ENCODE measurements at places on chromosomes 11 and 22. TPM values are rescaled to one million over a fixed set of nuclear protein-coding genes. Genes with fewer than 3 reads are reported as not detected.

- DNase-seq: no peak
Observed at GRCh38 chr11:57085611-57086010, 96.1 kb upstream of the LRRC55 start.

The C11orf97 gene
- total RNA-seq: not detected

DNA sequence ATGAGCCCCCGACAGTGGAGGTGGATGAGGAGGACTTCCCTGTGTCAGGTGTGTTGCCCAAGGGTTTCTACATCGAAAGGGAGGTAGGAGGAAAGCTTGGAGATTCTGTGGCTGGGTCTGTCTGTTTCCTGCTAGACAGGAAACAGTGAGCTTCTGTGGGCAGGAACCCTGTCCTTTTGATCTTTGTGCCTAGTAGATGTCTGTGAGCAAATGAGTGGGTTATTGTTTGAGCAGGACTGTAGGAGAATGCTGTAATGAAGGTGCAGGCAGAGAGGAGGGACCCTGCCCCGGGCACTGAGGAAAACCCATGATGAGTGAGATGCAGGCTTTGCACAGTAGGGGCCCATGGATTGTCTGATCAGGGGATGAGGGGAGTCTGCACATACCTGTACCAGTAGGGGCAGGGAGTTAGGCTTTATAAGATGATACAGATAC, 14.0 kb downstream of the USP35 start:
- DNase-seq: peak; percentile 52

GRCh38 chr11:66835768-66836405, 7.4 kb upstream of the RCE1 start:
- no peak for DNase-seq

The SCGB1A1 gene
- 11.2 TPM for total RNA-seq

The CHRNA10 gene
- total RNA-seq: 0.18 TPM

The HEPHL1 gene
- total RNA-seq: not detected

DNA sequence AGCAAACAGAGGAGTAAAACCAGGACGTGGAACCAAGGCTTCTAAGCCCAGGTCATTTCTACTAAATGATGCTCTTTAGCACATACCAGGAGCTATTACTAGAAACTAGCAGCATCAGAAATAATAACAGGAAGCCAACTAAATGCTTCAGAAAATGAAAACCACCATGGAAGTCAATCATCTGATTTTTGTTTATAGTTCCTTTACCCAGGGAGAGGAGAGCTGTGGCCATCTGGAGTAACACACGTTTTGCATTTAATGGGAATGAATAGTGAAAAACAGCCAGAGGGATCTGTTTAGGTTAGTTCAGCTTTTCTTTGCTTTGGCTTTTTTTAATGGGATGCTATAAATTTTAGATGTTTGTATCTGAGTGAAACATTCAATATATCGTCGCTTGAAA, 250.7 kb upstream of the ARHGAP20 start:
- no peak for DNase-seq

The ARHGAP8 gene
- total RNA-seq: 8.4 TPM

The TREH gene
- not detected for total RNA-seq

DNA sequence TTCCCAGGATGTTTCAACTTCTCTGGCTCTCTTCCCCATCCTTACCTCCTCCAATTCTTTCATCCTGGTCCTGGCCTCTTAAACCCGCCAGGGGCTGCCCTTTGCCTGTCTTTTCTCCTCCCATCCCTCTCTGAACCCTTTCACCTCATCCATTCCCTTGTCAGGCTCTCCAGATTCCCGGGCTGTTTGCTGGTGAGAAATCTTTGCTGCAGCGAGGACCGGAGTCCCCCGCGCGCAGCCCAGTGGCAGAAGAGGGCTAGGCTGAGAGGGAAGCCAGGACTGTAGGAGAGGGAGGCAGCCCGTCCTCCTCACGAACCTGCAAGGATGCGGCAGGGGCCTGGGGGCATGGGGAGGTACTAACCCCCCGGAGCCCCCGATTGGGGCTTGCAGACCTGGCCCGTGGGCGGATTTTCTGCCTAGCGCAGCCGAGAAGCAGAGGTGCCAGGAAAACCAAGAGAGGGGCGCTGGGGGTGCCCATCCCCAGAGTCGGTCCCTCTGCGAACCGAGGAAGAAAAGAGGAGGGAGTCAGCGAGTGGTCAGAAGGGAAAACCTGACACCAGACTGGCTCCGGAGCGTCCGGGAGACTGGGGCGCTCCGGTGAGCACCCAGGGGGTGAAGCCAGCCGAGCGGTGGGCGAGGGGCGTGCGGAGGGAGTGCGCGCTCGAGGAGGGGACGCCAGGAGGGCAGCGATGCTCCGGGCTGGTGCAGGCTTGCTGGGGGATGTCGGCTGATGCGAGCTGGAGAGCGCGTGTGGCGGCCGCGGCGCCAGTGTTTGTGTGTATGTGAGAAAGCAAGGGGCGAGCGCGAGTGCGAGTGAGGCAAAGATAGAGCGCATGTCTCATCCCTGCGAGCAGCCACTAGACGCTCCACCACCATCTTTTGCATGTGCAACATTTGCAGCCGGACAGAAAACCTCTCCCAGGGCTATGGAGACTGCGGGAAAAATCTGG, at the start of gene GRIA4:
Gene GRIA4 (plus strand): TSS at position 242 of the 950 bp plus-strand sequence. CDS start 925 bp downstream, outside the sequence.
- peak; percentile 75 for DNase-seq

- peak; percentile 66 for DNase-seq
Observed at GRCh38 chr22:38802671-38803121, 8.8 kb upstream of the DNAL4 start.

The OR5P2 gene
- total RNA-seq: not detected

DNA sequence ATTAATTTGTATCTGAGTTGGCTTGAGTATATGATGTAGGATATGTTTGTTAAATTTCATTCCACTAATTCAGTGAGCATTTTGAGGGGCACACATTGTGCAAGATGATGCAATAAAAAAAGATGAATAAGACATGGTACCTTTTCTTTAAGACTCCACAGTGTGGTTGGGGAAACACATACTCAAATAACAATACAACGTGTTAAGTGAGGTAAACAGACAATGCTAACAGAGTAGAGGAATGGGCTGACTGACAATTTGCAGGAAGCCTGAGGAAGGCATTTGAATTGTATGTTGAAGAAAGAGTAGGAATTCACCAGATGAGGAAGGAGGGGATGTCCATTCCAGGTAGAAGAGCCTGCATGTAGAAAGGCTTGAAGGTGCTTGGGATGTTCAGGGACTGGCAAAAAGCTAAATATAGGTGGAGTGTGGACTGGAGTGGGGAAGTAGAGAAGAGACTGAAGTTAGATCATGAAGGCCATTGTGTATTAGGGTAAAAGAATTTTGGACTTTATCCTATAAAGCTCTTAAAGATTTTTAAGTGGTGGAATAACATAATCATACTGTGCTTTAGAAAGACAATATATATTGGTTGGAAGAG, 6.8 kb downstream of the RNF169 start:
- DNase-seq: no peak

DNA sequence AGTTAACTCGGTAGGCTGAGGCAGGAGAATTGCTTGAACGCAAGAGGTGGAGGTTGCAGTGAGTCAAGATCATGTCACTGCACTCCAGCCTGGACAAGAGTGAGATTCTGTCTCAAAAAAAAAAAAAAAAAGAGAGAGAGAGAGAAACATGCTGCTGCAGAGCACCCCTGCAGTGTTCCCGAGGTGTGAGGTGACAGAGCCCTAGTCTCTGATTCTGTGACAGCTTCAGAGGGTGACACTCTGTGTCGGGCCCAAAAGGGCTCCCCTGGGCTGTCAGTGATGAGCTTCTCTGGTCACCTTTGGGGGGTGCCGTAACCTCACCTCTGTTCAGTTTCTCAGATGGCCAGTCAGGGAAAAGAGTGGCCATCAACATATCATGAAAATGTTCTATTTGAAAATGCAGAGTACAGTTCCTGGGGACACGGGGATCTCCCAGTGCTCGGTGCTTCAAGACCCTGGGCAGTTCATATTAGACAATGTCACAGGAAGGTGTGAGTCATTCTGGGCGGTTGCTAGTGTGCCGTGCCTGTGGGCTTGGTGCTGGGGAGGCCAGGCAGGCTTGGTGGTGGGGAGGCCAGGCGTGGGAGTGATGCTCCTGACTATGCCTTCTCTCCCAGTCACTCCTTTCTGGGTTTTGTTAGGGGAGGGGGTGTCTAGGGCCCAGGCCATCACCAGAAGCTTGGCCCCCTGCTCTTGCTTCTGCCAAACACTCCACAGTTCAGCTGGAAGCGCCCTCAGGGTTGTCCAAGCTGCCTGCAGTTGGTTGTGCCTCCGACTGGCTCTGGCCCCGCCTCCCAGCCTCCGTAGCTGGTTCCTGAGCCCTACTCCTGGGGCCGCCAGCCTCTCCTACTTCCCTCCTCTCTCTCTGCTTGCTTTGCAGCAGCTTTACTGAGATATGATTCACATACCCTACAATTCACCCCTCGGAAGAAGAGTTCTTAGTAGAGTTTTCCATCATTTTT, 52.5 kb upstream of the CLDN5 start:
- no peak for DNase-seq

The PLEKHA7 gene
- total RNA-seq: 69.2 TPM

DNA sequence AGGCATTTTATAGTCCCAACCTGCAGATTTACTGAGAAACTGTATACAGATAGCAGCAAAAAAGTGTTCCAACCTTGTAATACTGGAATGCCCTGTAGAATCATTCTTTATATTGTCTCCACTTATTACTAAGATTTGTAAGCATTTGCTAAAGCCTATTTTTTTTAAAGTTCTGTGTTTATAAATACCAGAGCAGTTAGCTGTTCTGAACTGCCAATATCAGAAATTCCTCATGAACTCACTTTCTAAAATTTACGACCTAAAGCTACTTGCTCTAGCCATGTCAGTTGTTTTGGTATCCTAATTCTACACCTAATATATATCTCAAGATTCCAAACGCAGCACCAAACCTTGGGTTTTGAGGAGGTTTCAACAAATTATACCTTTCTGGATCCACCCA, 103.2 kb downstream of the C11orf65 start:
- no peak for DNase-seq

DNA sequence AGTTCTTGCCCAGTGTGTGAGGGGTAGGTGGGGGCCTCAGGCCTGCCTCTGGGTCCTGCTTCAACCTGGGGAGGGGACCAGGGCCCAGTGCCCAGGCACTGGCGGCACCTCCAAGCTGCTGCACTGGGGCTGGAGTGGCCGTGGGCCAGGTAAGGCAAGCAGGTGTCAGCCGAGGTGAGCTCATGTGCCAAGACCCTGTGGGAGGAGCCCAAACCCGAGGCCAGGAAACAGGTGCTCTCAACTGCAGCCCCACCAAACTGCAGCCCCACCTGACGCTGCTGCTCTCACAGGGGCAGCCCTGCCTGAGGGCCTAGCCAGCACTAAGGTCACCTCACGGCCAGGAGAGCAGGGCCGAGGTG, 18.1 kb upstream of the GNB1L start:
- DNase-seq: peak; percentile 46

GRCh38 chr11:120539667-120540369, 28.3 kb downstream of the GRIK4 start:
- no peak for DNase-seq

DNA sequence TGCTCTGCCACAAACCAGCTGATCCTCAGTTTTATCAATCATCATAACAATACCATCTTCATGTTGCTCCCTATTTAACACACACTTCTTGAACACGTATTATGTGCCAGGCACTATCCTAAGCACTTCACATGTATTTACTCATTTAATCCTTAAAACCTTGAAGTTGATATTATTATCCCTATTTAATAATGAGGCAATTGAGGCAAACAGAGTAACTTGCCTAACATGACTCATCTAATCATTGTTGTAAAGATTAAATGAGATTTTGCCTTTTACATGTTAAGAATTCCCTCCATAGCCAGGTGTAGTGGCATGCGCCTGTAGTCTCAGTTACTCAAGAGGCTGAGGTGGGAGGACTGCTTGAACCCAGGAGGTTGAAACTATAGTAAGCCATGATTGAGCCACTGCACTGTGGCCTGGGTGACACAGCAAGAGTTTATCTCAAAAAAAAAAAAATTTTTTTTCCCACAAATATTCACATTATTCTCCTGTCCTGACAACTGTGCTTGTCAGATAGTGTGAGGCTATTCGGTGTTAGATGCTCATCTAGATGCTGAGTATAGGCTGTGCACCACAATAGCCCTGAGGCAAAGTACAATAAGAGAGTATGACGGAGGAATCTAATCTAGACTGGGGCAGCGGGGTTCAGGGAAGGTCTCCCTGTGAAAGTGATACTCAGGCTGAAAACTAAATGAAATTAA, 13.4 kb downstream of the CKAP5 start:
- DNase-seq: no peak

- DNase-seq: peak; percentile 61
Observed at GRCh38 chr11:73236854-73237253, 18.8 kb downstream of the P2RY2 start.

The TSPO gene
- 314 TPM for total RNA-seq

- DNase-seq: no peak
Observed at GRCh38 chr22:37917874-37918548, 11.9 kb downstream of the MICALL1 start.

DNA sequence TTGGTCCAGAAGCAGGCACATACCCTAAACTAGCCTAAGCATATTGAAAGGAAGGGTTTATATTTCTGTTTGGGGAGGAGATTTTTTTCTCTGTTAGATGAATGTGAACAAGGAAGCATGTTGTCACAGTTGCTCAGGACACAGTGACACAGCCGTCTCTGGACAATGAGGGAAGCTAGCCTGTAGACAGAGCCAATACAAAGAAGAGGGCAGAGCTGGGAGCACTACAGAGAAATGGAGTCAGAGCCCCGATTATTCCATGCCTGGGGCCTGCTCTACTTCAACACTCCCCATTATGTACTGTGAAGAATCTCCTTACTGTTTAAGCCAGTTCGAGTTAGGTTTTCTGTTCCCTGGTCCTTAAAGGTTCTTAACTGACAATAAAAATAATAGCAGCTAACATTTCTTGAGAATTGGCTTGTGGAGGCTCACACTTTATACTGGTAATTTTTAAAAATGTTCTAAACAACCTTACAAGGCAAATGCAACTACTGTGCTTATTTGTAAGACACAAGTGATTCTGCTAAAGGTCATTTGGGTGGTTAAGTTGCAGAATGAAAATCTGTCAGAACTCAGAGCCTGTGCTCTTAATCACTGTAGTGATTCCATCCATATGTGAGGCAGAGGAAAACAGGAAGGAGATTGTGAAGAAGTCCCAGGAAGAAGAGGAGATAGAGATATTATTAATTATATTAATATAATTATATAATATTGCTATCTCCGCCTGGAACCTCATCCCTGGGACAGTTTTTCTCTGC, 58.8 kb upstream of the RRAS2 start:
- DNase-seq: no peak

DNA sequence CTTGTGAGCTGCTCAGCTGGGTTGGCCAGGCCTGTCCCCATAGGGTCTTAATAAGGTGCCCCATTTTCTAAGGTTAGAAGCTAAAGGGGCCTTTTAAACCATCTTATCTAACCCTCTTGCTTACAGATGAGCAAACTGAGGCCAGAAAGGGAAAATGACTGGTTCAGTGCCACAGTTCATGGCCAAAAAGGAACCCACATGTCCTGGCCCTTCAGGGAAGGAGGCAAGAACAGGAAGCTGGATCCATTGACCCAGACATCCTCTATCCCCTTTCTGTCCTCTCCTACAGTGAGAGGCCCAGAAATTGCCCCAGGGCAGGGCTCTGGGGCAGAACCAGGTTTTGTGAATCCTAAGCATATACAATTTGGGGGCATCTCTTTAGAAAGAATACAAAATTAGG, 10.0 kb downstream of the PRG3 start:
- no peak for DNase-seq

The SMC1B gene
- not detected for total RNA-seq

All from stomach (tissue), 19 donors.